ENCODE measurements at places on chromosomes 1 and 21. TPM values are rescaled to one million over a fixed set of nuclear protein-coding genes. Genes with fewer than 3 reads are reported as not detected.

ASAP3 gene
- 5.7 TPM for total RNA-seq

TDRD5 gene
- 0.03 TPM for total RNA-seq

ADGRB2 gene
- total RNA-seq: 9.4 TPM

ERG gene
- 1.8 TPM for total RNA-seq

CZIB gene
- 83.4 TPM for total RNA-seq

S100A7A gene
- not detected for total RNA-seq

RCSD1 gene
- 0.83 TPM for total RNA-seq

CASQ1 gene
- not detected for total RNA-seq

SLC6A9 gene
- total RNA-seq: 0.74 TPM

GRCh38 chr1:4770713-4771112 is 116.3 kb downstream of the AJAP1 start:
- DNase-seq: no peak

- DNase-seq: peak; percentile 99
Measured at GRCh38 chr1:155273343-155274245, at the start of gene CLK2. Gene CLK2 (minus strand): TSS chr1:155273504. CDS start chr1:155270977, 2,527 bp downstream.

DNA sequence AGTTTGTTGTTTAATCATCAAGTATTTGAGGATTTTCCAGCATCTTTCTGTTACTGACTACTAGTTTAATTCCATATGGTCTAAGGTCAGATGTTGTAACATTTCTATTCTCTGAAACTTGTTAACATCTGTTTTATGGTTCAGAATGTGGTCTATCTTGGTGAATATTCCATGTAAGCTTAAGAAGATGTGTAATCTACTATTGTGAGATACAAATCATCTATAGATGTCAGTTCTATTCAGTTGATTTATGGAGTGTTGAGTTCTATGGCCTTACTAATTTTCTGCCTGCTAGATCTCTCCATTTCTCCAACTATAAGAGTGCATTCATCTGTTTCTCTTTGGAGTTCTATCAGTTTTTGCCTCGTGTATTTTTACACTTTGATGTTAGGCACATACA is 31.5 kb downstream of the WARS2 start:
- DNase-seq: no peak

DNA sequence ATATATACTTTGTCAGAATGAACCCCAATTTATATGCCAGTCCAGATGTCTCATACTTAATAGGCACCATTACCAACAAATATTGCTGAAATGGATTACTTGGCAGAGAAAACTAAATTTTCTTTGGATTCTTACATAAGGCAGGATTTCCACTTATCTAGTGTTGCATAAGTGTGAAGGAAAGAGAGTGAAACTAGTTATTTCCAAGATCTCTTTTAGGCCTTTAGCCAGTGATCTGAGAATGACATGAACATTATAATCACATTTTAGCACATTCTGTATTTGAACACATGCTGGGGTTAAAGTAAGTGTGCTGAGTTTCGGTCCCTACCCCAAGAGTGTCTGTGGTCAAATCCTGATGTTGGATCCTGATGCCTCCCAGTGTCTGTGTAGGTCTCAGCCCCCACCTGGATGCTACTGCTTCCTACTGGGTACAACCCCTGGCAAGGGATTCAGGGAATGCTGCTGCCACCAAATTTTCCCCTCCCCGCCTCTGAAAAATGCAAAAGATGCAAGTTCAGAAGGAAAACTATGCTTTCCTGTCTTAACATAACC is 11.2 kb downstream of the DDAH1 start:
- DNase-seq: no peak

GRCh38 chr1:230315099-230315498 is 111.0 kb downstream of the PGBD5 start:
- DNase-seq: no peak

- DNase-seq: no peak
Measured at GRCh38 chr1:83909687-83910086, 89.2 kb downstream of the TTLL7 start.

- DNase-seq: peak; percentile 58
Measured at GRCh38 chr1:181318858-181319235, 164.5 kb upstream of the CACNA1E start.

DNA sequence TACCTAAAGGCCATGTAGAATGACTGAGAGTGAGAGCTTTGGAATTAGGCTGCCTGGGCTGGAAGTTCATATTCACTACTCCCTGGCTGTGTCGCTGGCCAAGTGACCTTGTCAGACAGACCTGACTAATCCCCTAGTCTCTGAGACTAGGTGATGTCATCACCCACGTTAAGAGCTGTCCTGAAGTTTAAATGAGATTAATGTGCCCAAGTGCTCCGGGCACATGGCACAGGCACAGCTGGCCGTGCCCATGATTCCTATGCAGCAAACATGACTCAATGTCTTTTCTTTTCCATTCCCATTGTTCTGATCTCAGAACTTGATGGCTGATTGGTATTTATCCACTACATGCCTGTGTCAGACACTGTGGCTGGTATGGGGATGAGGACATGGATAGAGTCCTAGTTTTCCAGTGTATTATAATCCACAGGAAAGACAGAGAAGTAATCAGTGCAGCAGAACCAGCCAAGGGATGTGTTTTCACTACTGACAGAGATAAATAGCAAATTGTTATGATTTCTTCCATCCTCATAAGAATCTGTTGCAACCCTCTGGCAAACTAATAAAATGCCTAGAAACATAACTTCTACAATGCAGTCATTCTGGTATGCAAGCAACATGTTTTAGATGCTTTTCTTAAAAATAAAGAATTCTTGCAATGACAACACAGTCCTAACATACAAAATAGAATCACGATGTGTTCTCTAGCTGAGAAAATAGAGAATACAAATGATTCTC is 180.9 kb downstream of the PCP4 start:
- peak; percentile 52 for DNase-seq

GRCh38 chr1:51240084-51240483 is 4.0 kb downstream of the RNF11 start:
- DNase-seq: no peak

- no peak for DNase-seq
Measured at GRCh38 chr1:13556224-13556764, 27.3 kb upstream of the PDPN start.

DNA sequence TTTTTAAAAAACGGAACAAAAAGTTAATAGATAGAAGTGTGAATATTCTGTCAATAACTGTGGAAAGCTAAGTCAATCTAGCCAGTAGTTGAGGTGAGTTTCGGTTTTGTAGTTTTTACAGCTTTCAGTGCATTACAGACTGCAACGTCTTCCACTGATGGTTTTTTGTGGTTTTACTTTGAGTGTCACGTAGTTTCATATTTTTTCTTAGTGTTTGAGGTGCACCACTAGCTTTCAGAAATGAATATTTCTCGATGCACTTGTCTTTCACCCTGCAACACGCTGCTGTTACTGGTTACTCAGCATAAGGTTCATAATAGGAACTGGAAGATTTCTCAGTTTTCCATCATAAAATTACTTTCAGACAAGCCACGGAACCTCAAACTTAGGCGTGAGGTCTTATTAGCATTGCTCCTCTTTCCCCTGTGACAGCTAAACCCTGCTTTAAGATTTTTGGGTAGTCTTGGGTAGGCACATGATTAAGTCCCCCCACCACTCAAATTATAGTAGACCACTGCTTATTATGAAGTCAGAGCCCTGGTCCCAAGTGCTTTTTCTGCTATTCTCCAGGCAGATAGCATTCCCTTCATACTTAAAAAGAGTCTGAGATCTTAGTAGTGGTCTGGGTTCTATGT is 1412.7 kb downstream of the KCNT2 start:
- DNase-seq: no peak

- peak; percentile 54 for DNase-seq
Measured at GRCh38 chr1:178607718-178608408, 95.0 kb downstream of the TEX35 start.

GRCh38 chr1:235307158-235308124 is 20.5 kb downstream of the ARID4B start:
- DNase-seq: no peak

GRCh38 chr1:202170726-202171125 is 10.3 kb upstream of the PTPN7 start:
- DNase-seq: no peak

DNA sequence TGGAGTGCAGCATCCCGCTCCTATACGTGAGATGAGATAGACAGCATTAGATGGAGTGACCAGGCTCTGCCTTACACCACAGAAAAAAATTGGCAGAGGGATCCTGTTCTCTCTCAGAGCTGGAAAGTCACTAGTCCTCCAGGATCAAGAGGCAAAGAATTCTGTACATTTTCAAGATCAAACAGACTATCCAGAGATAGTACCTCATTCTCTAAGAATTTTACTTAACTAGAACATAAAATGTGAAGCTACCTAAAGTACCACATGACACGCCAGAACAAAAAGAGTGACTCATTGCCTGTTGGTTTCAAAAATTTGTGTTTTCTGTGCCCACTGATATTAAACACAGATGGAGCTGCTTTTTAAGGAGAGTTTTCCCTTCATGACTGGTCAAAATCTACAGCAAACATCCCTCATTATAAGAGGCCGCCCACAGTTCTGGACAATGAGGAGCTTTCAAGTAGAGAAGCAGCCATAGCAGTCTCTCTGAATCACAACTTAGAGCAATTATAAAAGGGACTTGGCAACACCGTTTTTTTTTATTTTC is 32.3 kb downstream of the CD160 start:
- DNase-seq: peak; percentile 54

GRCh38 chr1:207302618-207303393 is 18.7 kb upstream of the CD55 start:
- DNase-seq: no peak

DNA sequence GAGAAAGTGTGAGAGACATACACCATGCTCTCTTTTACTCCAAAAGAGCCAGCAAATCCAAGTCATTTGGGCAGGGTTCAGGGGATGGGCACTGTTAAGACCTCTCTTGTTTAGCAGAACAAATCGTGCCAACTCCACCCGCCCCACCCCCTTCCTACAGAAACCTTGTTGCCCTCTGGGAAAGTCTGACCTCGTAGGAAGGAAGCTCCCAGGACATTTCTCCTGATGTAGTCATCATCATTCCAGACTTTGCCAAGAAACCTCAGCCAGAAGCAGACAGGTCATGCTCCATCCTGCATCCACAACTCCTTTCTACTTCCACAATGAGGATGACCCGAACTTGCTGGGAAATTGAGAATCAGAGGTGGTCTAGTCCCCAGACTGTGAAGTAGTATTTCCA is 57.7 kb downstream of the UBE2T start:
- DNase-seq: peak; percentile 78

GRCh38 chr1:24294228-24294672 is 24.9 kb upstream of the GRHL3 start:
- peak; percentile 93 for DNase-seq
